Thyroid gland (tissue), 4 donors: ENCODE measurements at places on chromosomes 16 and 17. TPM values are rescaled to one million over a fixed set of nuclear protein-coding genes. Genes with fewer than 3 reads are reported as not detected.

- H3K27me3 ChIP-seq, result no peaks in the 10 kb centered on the region
- no peak overlapping the region for H3K4me3 ChIP-seq
These were observed 265.9 kb downstream of the SOX9 start for GRCh38 chr17:72386619-72387237.

- no peaks in the 10 kb centered on the region for H3K27me3 ChIP-seq
- H3K4me1 ChIP-seq, result no peaks in the 10 kb centered on the region
- no peak for DNase-seq
- H3K36me3 ChIP-seq, result no peaks in the 10 kb centered on the region
- no peak overlapping the region for H3K27ac ChIP-seq
- H3K4me3 ChIP-seq, result no peak overlapping the region
These were observed 50.8 kb downstream of the AKAP1 start for GRCh38 chr17:57135789-57136291.

GRCh38 chr17:45740553-45741330 lies 43.4 kb upstream of the CRHR1 start:
- peak overlapping the region; percentile 83 for H3K27ac ChIP-seq
- H3K36me3 ChIP-seq, result no peaks in the 10 kb centered on the region
- H3K4me3 ChIP-seq, result no peak overlapping the region
- H3K4me1 ChIP-seq, result peaks cover 20% of the 10 kb centered on the region

- no peak overlapping the region for H3K4me3 ChIP-seq
- H3K4me1 ChIP-seq, result no peaks in the 10 kb centered on the region
- no peaks in the 10 kb centered on the region for H3K36me3 ChIP-seq
- H3K27me3 ChIP-seq, result no peaks in the 10 kb centered on the region
- no peak overlapping the region for H3K27ac ChIP-seq
These were observed 220.6 kb upstream of the ZFHX3 start for GRCh38 chr16:73268366-73268993.

DNA sequence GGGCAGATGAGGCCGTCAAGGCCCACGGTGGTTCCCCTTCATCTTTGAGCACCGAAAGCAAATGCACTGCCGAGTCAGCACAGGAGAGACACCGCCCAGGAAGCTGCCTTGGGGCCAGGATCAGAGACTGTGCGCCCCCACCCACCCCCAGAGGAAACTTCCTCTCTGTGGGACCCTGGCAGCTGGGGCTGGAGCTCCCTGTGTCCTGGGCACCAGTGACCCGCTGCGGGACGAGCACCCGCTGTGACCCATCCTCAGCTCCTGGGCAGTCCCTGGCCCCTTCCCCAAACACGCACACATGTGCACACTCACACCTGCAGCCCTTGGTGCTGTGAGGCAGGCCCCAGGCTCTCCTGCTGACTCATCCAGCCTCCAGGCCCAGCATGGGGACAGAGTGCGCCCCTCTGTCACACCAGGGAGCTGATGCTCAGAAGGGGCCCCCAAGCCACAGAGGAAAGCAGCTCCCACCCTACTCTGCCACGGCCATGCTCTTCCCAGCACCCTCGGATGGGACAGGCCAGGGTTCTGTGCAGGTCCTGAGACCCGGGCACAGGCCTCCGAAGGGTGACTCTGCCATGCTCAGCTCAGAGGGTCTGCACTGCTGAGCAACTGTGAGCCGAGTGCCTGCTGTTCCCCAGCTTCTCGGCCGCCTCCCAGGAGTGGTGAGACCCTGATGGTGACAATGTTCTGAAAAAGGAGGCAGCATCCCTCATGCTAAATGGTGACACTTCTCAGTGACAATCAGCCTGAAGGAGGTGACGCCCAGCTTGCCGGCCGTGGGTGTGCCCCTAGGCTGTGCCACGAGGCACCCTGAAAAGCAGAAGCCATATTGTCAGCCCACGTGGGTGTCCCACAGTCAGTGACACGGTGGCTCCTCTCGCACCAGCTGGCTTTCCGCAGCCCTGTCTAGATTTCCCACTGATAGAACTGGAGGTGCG lies 3.6 kb downstream of the PIEZO1 start:
- peaks cover 51% of the 10 kb centered on the region for H3K4me1 ChIP-seq
- H3K36me3 ChIP-seq, result no peaks in the 10 kb centered on the region
- no peak for DNase-seq
- H3K4me3 ChIP-seq, result no peak overlapping the region
- no peak overlapping the region for H3K27ac ChIP-seq

- no peaks in the 10 kb centered on the region for H3K36me3 ChIP-seq
- no peak for DNase-seq
- peaks cover 5% of the 10 kb centered on the region for H3K4me1 ChIP-seq
- no peak overlapping the region for H3K4me3 ChIP-seq
- no peaks in the 10 kb centered on the region for H3K27me3 ChIP-seq
These were observed 9.5 kb downstream of the HSD17B2 start for GRCh38 chr16:82044585-82044911.

DNA sequence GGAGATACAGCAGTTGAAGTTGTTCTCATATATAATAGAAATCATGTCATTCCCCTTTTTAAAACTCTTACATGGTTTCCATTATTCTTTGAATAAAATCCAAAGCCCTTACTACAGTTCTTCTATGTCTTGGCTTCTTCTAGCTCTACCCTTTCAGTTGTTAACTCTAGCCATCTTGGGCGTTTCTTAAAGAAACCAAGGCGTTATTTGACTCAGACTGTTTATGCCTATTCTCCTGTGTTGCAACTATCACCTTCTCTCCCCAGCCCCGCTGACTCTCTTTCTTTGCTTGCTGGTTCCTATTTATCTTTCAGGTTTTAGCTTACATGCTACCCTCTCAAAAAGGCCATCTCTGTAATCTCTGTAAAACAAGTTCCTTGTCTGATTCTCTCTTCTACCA lies 32.7 kb downstream of the NFATC3 start:
- no peak for DNase-seq
- no peak overlapping the region for H3K4me3 ChIP-seq
- H3K36me3 ChIP-seq, result no peaks in the 10 kb centered on the region
- H3K4me1 ChIP-seq, result peaks cover 18% of the 10 kb centered on the region
- no peaks in the 10 kb centered on the region for H3K27me3 ChIP-seq

GRCh38 chr17:7132511-7133094 lies 18.0 kb upstream of the ASGR2 start:
- H3K4me3 ChIP-seq, result no peak overlapping the region
- no peak overlapping the region for H3K27ac ChIP-seq
- H3K36me3 ChIP-seq, result no peaks in the 10 kb centered on the region
- peaks cover 3% of the 10 kb centered on the region for H3K4me1 ChIP-seq
- H3K27me3 ChIP-seq, result no peaks in the 10 kb centered on the region

GRCh38 chr17:45170280-45170930 lies 8.7 kb downstream of the HEXIM2 start:
- H3K36me3 ChIP-seq, result no peaks in the 10 kb centered on the region
- no peak for DNase-seq
- H3K4me3 ChIP-seq, result no peak overlapping the region
- H3K27me3 ChIP-seq, result no peaks in the 10 kb centered on the region

DNA sequence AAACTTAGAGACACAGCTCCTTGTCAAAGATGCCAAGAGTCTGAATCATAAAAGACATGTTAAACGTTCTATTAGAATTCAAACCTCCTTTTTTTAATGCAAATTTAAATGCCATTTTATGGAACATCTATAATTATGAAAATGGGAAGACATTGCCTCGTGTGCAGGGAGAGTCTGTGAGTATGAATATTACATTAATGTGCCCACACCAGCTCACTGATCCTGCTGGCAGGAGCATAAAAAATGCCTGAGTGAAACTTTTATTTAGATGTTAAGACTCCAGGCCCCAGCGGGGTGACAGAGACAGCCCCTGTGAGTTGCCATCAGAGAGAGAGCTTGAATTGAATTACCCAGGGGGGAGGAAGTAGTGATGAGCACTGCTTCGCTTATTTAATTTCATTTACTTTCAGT lies 84.8 kb downstream of the SNX11 start:
- DNase-seq, result no peak
- H3K27ac ChIP-seq, result no peak overlapping the region
- no peaks in the 10 kb centered on the region for H3K27me3 ChIP-seq
- no peak overlapping the region for H3K4me3 ChIP-seq
- H3K4me1 ChIP-seq, result no peaks in the 10 kb centered on the region
- H3K36me3 ChIP-seq, result no peaks in the 10 kb centered on the region

GRCh38 chr17:9336817-9337216 lies 238.8 kb downstream of the STX8 start:
- DNase-seq, result no peak
- H3K4me3 ChIP-seq, result no peak overlapping the region
- H3K27ac ChIP-seq, result no peak overlapping the region
- H3K27me3 ChIP-seq, result no peaks in the 10 kb centered on the region
- H3K36me3 ChIP-seq, result no peaks in the 10 kb centered on the region
- no peaks in the 10 kb centered on the region for H3K4me1 ChIP-seq

PRSS33 gene
- total RNA-seq, result not detected

DPEP1 gene
- 5.0 TPM for total RNA-seq

PDF gene
- 35.2 TPM for total RNA-seq

MATCAP1 gene
- total RNA-seq, result 35.0 TPM
